Hindlimb muscle (tissue), 1 donor: ENCODE measurements at places on chromosomes 4 and X. TPM values are rescaled to one million over a fixed set of nuclear protein-coding genes. Genes with fewer than 3 reads are reported as not detected.

GRCh38 chr4:80407246-80407645 is 71.7 kb downstream of the CFAP299 start:
- peak; percentile 70 for DNase-seq

DNA sequence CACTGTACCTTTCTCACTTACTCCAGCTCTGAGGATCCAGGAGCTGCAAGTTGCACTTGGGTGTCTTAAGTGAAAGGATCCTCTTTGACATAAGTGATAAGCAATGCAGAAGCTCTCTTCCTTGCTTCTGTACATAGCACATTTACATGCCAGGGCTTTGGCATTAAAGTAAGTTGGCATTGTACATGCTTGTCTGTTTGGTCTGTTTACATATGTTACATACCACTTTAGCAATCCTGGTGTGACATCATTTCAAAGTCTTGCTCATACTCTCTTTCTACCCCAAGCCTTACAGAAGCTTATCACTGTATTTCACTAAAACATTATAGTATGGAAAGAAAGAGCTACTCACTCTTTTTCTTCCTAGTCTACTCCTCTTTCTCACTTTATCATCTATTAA is 2548.3 kb downstream of the ARAP2 start:
- DNase-seq, result no peak

KLHL13 gene
- polyA plus RNA-seq, result 54.8 TPM

CYTL1 gene
- 5.6 TPM for polyA plus RNA-seq

DNA sequence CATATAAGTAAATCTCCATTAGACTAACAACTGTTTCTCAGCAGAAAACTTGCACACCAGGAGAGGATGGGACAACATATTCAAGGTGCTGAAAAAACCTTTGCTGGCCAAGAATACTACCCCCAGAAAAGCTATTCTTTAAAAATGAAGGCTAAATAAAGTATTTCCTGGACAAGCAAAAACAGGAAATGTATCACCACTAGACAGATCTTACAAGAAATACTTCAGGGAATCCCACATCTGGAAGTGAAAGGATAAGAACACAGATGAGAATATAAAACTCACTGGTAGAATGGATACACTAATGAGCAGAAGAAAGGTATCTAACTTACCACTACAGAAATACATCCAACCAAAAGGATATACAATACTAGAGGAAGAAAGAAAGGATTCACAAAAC is 27.0 kb upstream of the ADH1C start:
- DNase-seq, result no peak

DNA sequence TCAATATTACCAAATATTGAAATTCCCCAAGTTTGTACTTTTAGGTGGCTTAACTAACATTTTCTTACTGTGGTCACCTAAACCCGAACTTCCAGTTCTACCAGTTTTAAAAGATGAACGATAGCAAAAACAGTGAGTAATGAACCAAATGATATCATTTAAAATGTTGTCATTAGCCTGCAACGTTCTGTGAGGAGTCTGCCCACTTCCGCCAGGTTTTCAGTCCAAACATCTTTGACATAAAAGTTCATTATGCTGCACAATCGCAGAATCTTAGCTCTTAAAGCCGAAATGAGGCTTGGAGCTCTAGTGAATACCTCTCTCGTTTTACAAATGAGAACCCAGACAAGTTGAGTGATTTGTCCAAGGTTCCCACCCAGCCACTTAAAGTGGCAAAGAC is 762 bp downstream of the PIGA start:
- DNase-seq, result no peak

SLC26A1 gene
- polyA plus RNA-seq, result 6.0 TPM

TSPAN6 gene
- polyA plus RNA-seq, result 24.8 TPM

GRCh38 chrX:39450234-39450977 is 647.4 kb downstream of the BCOR start:
- no peak for DNase-seq

GRCh38 chr4:153466949-153467896 is 1.1 kb downstream of the TMEM131L start:
- DNase-seq, result peak; percentile 38

- no peak for DNase-seq
These were observed 468 bp upstream of the SPIN2B start for GRCh38 chrX:57121816-57122215.

HMGN5 gene
- polyA plus RNA-seq, result 3.8 TPM

- DNase-seq, result peak; percentile 3
These were observed 9.1 kb upstream of the XAGE2 start for GRCh38 chrX:52359614-52360232.

DNA sequence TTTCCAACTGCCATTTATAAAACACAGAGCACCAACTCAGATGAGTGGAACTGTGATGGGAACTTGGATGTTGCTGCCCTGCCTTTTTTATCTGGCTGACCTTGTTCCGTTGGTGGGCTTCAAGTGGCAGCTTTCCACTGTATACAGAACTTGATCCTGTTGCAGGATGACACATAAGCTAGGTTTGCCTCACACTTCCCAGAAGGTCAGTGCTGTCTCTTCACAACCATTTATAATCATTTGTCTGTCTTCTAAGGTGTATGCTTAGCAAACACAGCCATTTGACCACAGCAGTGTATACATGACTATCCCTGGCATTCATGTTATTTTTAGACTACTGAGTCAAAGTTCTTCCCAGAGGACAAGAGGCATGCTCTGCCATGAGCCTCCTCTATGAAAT is 20.3 kb downstream of the DGKK start:
- DNase-seq, result no peak

PLAC1 gene
- 1.4 TPM for polyA plus RNA-seq

- no peak for DNase-seq
These were observed 830.4 kb downstream of the RPA4 start for GRCh38 chrX:97714072-97714471.

DNA sequence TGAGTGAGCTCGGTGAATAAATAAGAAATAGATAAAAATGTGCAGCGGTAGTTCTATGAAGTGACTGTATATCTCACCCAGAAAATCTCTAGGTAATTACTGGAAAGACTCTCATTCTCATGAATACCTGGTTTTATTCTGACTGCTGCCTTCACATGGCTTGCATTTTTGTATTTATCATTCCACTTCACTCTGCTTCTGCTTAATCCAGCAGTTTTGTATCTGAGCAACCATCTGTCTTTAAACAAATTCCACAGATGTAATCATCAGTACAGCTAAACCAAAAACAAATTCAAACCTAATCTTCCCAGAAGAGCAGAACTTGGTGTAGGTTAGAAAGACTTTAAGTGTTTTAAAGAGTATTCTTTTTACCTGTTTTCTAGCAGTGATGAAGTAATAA is 11.2 kb upstream of the ALB start:
- DNase-seq, result no peak

DNA sequence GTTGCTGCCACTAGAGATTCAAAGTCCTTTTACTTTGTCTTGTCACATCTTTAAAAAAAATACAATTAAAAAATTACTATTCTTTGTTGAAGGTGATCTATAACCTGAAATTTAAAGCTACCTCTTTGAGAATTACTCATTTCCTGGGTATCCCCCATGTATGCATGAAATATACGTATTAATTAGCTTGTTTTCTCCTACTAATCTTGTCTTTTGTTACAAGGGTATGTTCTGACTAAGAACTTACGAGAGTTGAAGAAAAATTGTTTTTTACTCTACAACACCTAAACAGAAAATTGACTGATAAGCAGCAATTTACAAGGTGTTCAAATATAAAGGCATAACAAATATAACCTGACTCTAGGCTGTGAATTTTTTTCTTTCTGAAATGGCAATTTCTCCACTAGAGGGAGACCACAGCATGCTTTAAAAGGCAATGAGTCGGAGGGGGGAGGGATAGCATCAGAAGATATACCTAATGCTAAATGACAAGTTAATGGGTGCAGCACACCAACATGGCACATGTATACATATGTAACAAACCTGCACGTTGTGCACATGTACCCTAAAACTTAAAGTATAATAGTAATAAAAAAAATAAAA is 249.6 kb downstream of the OPHN1 start:
- peak; percentile 6 for DNase-seq

DNA sequence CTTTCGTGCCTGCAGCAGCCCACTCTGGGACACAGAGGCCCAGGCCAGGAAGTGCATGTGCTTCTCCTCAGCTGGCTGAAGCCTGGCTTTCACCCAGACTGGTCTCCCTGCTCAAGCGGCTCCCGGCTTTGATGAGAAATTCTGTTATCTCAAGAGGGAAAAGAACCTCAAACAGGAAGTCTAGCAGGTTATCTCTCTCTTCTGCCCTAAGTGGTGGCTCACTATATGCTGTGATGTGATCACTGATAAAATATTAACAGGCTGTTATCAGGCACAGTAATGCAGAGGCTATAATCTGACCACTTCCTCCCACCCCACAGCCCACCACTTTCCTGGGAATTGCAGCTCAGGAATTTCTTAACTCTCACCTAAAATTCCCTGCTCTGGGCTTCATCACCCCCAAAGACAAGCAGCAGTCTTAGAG is 13.3 kb downstream of the CLDN2 start:
- DNase-seq, result no peak

GRCh38 chr4:40350627-40351227 is 15.6 kb downstream of the CHRNA9 start:
- DNase-seq, result no peak

DNA sequence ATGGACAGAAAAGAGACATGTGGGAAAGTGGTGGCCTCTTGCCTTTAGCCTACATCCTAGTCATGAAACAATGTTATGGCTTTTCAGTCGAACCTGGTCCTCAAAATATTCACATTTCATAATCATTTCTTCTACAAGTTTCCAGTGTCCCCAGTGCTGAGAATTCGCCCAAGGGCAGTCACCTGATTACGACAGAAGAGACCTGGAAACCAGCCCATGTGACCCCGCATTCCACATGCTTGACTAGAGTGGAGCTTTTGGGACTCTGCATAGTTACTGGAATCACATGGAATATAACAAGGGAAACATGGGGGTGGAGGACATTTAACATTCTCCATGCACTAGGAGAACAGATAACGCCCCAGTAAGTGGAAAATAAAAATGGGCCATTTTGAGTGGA is 100.1 kb downstream of the PPARGC1A start:
- DNase-seq, result no peak

DNA sequence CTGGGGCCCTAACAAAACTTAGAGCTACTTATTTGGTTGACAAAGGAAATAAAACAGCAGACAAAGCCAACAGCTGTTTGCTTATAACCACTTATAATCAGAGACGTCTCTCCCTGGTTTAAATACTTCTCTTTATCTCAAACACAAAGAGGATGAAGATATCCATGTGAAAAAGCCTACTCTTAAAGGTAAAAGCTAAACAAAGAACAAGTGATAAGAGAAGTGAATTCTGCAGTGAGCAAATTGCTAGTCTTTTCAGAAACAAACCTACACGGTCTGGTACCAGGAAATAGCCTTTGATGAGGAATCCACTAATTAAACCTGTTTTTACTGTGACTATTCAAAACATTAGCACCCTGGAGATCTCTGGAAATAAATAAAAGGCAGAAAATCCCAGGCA is 46.7 kb downstream of the GRIA3 start:
- no peak for DNase-seq

DNA sequence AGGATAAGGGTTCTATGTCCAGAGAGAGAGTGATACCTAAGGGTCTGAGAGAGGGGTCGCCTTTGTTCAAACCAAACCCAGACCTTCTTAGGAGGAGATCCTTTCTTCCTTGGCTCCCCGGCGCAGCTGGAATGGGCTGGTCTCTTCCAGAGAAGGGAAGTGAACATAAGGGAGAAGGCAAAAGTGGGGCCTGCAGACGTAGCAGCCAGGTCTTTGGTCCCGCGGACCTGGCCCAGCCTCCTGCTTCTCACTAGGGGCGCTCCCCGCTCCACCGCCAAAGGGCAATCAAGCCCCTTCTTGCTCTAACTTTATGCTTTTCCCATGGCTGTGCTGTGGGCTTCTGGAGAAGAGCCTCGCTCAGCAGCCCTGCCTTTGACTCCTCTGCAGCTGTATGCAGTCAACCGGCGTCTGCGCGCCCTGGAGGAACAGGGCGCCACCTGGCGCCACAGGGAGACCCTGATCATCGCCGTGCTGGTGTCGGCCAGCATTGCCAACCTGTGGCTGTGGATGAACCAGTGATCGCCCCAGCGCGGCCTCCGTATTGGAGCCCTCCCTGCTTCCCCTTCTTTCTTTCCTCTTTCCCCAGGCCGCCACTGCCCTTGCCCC is 6.5 kb downstream of the FATE1 start:
- peak; percentile 49 for DNase-seq

- no peak for DNase-seq
These were observed 8.9 kb upstream of the ADGRG4 start for GRCh38 chrX:136291824-136292223.
